H54 (cell line): ENCODE measurements at places on chromosomes 1 and 21.

GRCh38 chr21:29748391-29749167 is 191.2 kb downstream of the GRIK1 start:
- DNase-seq, result no peak

DNA sequence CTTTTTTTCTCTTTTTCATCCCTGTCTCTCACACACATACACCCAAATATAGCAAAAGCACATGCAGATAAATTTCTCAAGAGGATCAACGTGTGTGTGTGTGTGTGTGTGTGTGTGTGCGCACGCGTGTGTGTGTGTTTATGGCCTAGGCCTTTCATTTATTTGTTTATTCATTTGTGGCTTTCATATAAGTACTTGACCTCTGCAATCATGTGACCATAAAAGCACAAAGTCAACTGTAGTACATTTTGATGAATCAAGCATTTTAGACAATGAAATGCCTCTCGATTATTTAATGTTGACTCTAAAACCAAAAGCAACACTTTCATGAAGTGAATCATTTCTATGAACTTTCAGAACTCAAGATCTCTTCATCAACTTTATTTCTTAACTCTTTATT is 194.1 kb upstream of the ADGRL2 start:
- no peak for DNase-seq

DNA sequence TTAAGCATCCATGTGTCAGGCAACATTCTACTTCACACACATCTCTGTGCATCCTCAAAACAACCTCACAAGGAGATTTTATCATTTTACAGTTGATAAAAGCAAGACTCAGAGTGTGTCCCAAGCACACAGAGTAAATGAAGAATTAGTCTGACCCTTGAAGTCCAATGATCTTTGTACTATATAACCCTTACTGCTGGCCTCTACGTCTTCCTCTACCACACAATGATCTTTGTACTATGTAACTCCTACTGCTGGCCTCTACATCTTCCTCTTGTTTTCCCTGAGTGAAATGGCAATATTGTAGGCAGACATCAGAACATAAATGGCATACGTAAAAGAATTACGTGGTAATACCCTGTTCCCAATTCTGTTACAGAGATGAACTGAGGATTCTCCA is 55.3 kb downstream of the AHCTF1 start:
- no peak for DNase-seq

DNA sequence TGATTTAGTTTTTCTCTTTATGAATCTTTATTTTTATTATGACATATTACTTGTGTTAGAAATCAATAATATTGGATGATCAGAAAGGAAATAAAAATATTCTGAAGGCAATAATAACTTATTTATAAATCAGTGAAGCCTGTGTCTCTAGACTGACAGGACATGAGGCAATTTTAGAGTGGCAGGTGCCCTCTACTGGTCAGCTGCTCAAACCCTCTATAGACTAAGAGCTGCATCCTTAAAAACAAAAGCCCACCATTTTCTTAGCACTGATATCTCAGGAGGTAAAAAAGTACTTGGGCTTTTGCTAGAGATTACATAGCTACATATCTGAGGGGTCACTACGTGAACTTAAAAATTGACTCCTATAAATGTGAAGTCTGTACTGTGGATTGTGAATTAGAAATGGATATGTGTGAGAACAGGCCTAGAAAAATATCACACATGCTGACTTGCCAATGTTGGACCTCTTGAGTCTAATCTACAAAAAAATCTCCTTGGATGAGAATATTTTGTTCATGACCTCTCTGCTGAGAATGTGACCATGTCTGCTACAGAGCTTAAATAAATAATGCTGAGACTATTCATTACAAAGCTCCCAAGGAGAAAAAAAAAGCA is 597.9 kb upstream of the ADAMTS5 start:
- no peak for DNase-seq

DNA sequence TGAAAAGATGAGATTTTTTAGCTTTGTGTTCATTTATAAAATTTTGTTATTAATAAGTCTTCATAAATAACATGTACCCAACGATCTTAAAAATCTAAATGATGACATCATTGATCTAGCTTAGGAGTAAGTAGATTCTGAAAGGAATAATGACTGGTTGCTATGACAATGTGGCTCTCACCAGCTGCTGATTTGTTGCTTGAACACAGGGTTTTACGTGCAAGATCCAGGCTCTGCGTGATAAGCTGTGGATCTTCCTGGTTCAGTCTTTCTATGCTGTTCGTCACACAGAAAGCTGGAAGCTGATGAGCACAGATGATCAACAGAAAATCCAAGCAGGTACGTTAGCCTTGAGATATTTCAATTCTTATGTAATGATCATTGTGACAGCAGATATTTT is 49.1 kb upstream of the C1orf146 start:
- DNase-seq, result no peak

DNA sequence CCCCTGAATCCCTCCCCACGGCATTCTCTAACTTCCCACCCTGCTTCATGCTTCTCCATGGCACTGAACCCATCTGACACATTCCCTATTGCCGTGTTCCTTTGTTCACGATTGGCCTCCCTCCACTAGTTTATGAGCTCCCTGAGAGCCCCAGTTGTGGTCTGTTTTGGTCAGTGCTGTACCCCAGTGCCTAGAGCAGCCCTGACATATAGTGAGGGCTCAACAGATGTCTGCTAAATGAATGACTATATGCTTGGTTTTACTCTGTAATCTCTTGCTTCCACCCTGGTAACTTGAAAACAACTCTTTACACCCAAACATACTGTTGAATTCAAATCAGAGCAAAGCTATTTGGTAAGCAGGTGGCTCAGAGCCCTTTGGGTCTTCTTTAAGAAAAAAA is 171.1 kb upstream of the EDN2 start:
- DNase-seq, result no peak

DNA sequence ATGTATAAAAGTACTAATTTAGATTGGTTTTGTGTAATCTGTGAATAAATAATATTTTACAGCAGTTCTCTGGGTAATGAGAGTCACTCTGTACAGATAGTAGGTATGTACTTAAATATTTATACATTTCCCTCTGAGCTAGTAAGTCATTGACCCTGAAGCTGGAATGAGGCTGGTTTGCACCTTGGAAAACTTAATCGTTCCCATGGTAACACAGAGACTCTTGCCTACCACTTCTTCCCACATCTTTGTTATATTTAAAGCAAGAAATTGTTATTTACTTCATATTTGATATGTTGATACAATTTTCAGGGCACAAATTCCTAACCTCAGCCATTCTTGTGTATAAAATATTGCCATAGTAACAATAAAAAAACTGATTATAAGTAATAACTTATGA is 13.3 kb upstream of the DR1 start:
- no peak for DNase-seq

- no peak for DNase-seq
These were observed 42.5 kb downstream of the ERI3 start for GRCh38 chr1:44312399-44313196.

DNA sequence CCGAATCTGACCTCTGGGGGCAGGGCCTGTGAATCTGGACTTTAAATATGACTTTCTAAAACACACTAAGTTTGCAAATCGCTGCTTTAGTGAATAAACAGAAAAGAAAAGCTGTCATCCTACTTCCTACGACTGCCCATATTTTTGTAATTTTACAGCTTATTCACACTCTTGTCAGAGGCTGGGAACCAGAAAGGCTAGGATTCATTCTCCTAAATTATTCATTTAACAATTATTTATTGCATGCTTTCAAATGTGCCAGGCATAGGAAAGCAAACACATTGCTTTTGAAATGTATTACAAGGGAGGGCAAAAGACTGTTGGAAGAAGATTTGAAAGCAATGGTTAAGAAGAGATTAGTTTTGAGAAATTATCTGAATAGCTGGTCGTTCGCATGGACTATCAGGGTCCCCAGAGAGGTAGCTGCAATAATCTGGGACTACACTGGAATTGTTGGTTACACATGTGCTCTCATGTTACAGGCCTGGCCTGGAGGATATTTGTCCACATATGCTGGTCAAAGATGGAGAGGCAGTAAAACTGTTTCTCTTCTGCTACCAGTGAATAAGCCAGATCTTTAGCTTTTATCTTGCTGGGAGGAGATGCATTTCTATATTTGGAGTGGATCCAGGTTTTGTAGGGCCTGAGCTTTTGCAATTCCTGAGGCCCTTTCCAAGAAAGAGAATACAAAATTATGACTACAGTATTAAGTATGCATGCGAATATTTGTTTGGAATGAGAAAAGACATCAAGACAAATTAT is 29.6 kb upstream of the SFPQ start:
- DNase-seq, result no peak

DNA sequence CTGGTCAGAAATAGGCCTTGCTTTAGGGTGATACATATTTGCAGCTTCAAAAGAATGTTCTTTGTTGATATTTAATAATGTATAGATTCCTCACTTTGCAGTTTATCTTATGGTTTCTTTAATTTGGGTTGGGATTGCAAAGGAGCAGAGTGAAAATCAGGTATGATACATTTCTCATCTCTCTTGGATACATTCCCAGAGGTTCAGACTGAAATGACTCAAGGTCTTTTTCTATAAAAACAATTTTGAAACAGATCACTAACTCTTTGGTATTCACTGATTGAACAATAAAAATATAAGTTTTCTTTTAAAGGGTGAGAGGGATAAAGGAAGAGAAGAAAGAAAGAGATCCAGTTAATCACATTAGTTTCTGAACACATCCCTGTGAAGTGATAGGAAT is 606.5 kb upstream of the CAMK1G start:
- no peak for DNase-seq

- DNase-seq, result no peak
These were observed 115.2 kb upstream of the SNX7 start for GRCh38 chr1:98546319-98546718.

GRCh38 chr1:197017558-197018146 is 40.3 kb downstream of the CFHR5 start:
- DNase-seq, result no peak

GRCh38 chr1:33153650-33154049 is 28.2 kb downstream of the TRIM62 start:
- DNase-seq, result no peak

DNA sequence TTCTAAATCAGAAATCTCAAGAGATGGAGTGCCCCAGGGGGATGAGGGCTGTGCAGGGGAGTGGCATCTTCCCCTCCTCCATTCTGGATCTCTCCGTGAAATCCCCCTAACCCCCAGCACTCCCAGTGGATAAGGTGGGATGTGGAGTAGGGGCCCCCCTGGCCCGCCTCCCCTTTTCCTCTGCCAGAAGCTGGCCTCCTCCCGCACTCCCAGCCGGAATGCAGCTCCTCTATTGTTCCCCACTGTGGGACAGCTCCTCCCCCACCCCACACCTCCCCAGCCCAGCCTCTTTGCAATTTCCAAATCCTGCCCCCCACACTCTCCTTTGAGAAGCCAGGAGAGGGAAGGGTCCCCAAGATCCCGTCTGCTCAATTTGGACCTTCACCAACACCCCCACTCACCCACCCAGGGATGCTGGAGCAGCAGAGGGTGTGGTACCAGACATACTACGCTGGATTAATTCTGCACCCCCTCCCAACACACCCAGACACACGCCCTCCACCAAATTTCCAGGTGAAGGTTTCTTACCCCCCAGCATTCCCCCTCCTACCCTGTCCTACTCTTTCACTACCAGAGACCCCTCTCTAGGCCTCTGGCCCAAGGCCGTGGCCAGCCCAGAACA is 1.9 kb downstream of the MEX3A start:
- DNase-seq, result no peak

GRCh38 chr1:74733604-74734484 is 892 bp downstream of the TYW3 start:
- peak; percentile 16 for DNase-seq

DNA sequence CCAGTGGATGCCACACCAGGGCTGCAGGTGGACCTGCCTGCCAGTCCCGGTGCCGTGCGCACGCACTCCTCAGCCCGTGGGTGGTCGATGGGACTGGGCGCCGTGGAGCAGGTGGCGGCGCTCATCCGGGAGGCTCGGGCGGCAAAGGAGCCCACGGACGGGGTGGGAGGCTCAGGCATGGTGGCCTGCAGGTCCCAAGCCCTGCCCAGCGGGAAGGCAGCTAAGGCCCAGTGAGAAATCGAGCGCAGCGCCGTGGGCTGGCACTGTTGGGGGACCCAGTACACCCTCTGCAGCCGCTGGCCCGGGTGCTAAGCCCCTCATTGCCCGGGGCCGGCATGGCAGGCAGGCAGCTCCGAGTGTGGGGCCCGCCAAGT is 1171.8 kb upstream of the B3GALT2 start:
- DNase-seq, result no peak

DNA sequence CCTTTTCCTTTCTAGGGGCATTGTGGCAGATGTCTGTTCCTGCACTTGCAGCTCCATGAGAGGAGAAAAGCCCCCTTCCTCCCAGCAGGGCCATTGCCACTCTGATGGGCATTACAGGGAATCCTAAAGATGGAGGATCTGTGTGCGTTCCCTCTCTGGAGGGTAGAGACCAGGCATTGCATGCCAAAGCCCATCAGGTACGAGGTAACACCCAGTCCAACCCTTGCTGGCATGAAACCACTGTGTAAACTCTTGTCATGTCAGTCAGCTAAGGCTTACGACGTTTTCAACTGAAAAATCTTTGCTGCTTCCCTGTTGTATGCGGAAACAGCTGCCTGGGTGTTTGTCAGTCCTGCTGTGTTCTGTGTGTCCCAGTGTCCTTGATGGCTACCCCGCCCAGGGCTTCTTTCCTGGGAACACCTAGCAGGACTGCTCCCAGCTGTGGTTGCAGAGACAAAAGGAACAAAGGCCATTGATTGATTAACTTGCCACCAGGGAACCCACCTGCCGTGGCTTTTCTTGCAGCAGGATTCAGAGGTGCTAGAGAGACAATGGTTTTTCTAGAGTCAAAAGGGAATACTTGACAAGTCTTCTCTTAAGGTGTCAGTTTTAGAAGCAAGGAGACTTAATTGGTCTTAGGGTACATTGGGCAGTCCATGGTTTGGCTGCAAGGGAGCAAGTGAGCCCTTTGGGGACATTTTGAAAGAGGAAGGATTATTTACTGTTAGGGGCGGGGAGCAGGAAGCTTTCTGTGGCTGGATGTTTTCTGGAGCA is 24.6 kb downstream of the B3GALT5 start:
- no peak for DNase-seq

GRCh38 chr1:227576189-227576588 is 12.8 kb downstream of the ZNF678 start:
- no peak for DNase-seq

GRCh38 chr1:44489481-44489880 is 84.4 kb downstream of the RNF220 start:
- peak; percentile 69 for DNase-seq
